Right renal pelvis (tissue), 4 donors: ENCODE measurements at places on chromosomes 11 and 22. TPM values are rescaled to one million over a fixed set of nuclear protein-coding genes. Genes with fewer than 3 reads are reported as not detected.

DNA sequence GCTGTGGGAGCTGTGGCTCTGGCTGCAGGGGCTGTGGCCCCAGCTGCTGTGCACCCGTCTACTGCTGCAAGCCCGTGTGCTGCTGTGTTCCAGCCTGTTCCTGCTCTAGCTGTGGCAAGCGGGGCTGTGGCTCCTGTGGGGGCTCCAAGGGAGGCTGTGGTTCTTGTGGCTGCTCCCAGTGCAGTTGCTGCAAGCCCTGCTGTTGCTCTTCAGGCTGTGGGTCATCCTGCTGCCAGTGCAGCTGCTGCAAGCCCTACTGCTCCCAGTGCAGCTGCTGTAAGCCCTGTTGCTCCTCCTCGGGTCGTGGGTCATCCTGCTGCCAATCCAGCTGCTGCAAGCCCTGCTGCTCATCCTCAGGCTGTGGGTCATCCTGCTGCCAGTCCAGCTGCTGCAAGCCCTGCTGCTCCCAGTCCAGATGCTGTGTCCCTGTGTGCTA is 514 bp downstream of the KRTAP5-9 start:
- no peak for DNase-seq

DNA sequence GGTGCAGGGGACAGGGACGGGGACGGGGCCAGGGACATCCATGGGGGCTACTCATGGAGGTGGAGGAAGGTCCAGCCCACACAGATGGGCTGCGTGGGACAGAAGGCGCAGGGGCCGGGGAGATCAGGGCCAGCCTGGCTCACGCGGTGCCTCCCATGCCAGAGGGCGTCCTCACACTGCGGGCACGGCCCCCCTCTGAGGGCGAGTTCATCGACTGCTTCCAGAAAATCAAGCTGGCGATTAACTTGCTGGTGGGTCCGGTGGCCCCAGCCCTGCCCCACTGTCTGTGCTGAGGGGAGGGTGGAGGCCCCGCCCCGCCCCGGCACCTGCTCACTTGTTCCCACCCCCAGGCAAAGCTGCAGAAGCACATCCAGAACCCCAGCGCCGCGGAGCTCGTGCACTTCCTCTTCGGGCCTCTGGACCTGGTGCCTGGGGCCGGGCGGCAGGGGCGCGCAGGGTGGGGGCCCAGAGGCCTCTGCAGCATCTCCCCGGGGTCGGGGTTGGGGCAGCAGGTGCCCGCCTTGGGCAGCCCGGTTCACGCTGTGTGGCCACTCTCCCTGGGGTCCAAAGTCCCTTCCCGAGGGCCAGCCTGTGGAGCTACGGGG is 15.8 kb downstream of the EPS8L2 start:
- DNase-seq: no peak

GRCh38 chr22:47155131-47155885 is 392.9 kb downstream of the TBC1D22A start:
- no peak for DNase-seq

DNA sequence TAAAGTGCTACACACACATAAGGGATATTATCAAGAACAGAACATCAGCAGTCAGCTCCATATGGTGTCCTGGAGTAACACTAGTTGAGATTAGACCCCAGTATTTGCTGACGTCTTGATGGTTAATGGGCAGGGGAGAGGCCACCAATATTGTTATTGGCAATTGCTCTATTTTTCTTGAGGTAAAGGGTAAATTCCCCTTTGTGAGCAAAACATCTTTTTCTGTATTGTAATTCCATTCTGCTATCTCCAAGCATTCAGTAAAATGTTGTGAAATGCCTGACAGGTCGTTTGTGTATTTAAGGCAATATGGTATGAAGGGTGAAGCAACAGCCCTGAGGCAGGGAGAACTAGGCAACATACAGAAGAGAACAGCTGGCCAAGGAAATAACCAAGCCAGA is 21.9 kb downstream of the PC start:
- DNase-seq: no peak

DNA sequence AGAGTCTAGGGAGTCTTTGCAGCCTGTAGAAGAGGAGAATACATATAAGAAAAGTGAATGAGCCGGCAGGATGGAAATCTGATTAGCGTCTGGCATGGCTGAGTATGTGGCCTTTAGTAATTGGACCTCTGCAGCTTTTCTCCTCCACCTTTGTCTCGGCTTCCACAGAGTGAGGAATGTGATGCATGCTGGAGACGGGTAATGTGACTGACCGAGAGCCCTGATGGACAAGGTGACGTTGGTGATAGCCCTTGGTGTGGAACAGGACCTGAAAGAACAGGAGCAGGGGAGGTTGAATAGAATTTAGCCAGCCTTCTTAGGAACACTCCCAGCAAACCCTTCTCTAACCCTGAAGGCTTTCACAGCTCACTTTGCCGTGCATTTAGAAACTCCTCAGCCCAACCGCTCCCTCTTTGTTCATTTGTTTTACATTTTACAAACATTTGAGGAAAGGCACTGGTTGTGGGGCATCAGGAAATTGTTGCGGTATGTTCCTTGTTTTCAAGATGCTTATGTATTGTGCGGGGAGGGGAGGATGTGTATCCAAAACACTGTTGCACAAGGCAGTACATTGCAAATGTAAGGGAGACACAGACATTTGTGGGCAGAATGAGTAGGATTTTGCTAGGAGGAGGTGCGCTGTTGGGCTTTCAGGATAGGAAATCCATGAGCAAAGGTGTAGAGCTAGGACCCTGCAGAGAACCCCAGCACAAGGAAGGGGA is 6.9 kb downstream of the GTPBP1 start:
- DNase-seq: no peak

- DNase-seq: no peak
These were observed 58.3 kb downstream of the CERK start for GRCh38 chr22:46679706-46680269.

DNA sequence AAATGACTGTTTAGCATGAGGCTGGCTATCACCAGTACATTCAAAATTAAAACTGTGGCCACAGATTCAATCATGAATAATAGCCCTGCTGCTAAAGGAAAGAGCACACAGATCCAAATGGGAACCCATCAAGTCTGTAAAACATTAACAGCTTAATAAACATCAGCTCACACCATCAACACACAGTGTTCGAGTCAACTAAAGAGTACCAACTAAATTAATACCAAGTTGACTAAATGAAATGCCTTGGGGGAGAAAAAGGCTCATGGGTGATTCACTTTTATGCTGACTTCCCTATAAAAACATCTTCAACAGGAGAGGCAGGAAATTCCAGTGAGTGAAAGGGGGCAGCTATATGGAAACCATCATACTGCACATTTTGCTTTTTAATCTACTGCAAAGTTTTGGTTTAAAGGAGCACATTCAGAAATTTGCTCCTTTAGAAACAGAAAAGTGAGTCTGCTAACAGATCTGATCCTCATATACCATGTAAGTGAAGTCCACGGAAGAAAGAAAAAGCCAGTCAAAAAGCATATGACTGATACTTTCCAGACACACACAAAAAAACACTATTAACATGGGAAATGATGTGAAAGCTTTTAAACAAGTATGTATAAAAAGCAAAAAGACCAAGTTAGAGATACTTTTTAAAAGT is 16.3 kb downstream of the LGR4 start:
- no peak for DNase-seq

DNA sequence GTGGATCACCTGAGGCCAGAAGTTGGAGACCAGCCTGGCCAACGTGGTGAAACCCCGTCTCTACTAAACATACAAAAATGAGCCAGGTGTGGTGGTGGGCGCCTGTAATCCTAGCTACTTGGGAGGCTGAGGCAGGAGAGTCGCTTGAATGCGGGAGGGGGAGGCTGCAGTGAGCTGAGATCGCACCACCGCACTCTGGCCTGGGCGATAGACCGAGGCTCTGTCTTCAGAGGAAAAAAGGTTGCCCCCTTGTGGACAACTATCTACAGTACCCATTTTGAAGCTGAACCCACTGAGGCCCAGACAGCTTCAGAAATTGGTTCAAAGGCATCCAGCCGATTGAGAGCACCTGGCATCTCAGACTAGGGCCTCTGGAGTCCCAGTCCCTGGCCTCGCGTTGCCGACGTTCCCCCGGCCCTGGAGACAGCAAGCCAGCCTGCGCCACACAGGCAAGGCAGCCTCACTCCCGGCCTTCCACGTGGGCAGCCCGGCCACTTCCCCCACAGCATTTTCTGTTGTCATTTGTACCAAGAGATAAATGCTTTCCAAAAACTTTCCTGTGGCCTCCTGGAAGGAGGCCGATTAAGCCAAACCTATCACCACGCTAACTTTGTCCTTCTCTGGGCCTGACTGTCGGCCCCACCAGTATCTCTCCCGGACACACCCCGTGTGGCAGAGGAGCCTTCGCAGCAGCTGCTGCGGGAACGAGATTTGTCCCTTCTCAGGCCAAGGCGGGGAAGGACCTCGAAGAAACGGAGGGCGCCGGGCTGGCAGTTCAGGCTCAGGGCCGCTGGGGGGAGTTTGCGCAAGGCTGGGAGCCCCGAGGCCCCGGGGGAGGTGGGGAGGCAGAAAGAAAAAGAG is 82.8 kb downstream of the FLI1 start:
- DNase-seq: no peak

The SEC14L6 gene
- polyA plus RNA-seq: 9.5 TPM

The MMP8 gene
- 0.05 TPM for polyA plus RNA-seq

The OR10G4 gene
- polyA plus RNA-seq: not detected

The DYNC2H1 gene
- polyA plus RNA-seq: 42.4 TPM

The AQP11 gene
- polyA plus RNA-seq: 4.3 TPM

The OR52I1 gene
- not detected for polyA plus RNA-seq

The ST14 gene
- 31.8 TPM for polyA plus RNA-seq

The CD151 gene
- polyA plus RNA-seq: 242 TPM
